ENCODE measurements at places on chromosomes 1 and 21.

- DNase-seq: no peak
These were observed 40.7 kb upstream of the KCND3 start for GRCh38 chr1:112030157-112030556.

- no peak for DNase-seq
These were observed 7.1 kb upstream of the USF1 start for GRCh38 chr1:161052899-161053298.

GRCh38 chr21:45504516-45505415 is 37.5 kb downstream of the SLC19A1 start:
- no peak for DNase-seq

DNA sequence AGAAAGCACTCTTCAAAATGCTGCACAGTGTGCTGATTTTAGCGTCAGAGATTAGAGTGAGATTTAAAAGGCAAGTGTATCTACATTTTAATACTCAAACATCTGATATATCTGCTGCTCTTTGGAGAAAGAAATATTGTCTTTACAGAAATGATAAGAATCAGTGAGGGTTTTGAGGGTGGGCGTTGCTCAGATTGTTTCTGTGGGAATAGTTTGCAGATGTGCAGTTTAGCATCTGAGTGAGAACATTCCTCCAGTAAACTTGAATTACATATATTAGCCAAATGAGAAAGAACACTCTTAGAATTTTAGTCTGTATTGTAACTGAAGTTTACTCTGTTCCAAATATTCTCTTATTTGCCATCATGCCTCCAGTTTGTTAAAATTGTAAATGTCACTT is 549.2 kb downstream of the NEGR1 start:
- DNase-seq: no peak

DNA sequence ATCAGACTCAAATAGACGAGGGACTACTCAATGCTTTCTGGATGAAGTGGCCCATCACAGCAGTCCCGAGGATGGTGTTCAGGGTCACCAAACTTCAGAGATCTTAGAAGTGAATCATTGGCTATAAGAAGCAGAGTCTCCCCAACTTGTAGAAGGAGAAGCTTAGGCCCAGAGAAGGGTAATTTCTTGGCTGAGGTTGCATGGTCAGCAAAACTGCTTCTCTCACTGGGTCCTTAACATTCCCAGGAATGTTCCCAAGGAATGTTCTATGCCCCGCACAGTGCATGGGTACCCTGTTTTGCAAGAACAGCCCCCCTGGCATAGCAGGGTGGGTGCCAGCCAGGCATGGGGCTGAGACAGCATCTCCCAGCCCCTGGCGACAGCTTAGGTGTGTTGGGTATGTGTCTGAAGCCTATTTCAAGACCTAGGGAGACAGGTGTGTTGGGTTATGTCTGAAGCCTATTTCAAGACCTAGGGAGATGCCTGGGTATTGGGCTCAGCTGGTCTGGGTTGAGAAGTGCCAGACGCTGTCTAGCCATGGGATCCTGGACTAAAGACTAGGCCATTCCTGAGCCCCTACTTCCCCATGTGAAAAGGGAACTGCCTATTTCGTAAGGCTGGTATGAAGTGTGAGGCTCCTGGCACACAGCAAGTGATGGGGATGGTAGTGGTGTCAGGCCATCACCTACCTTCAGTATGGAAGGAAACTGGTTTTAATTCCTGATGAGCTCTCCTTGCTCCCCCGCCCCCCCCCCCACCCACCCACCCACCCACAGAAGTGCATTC is 26.1 kb downstream of the PADI6 start:
- no peak for DNase-seq

GRCh38 chr1:56535939-56536338 is 43.4 kb downstream of the PLPP3 start:
- no peak for DNase-seq

- no peak for DNase-seq
These were observed 12.0 kb upstream of the TARBP1 start for GRCh38 chr1:234490793-234491479.

GRCh38 chr1:30130099-30130498 is 593.3 kb downstream of the MATN1 start:
- DNase-seq: no peak

DNA sequence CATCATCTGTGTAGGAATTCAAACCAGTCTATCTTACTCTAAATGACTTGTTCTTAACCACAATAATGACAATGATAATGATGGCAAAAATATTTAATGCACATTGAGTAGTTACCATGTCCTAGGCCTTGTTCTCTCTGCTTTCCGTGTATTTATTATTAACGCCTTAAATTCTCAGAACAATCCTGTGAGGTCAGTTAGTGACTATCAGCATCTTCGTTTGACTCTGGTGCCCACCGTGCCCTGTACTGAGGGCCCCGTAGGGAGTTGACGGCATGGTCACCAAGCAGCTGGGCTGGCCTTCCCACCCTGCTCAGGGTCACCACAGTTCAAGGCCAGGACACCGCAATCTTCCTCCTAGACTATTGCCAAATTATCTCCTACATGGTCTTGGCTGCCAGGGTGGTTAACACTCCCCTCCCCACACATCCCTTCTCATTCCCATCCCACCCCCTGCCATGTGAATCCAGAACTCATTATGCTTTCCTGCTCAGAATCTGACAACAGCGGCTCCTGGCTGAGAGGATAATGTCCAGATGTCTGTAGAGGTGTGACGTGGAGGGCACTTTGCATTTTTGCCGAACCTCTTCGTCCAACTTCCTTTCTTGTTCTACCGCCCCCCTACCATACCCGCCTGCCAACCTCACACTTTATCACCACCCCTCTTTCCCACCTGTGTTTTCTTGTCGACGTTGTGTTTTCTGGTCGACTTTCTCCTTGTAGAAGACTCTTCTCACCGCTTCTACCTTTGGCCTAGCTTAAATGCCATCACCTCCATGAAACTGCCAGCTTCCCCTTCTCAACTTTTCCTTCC is 33.4 kb downstream of the IGFN1 start:
- DNase-seq: no peak

GRCh38 chr1:118918940-118919259 is 69.2 kb downstream of the TBX15 start:
- DNase-seq: no peak

GRCh38 chr1:100053119-100053518 is 79.6 kb downstream of the SASS6 start:
- no peak for DNase-seq

DNA sequence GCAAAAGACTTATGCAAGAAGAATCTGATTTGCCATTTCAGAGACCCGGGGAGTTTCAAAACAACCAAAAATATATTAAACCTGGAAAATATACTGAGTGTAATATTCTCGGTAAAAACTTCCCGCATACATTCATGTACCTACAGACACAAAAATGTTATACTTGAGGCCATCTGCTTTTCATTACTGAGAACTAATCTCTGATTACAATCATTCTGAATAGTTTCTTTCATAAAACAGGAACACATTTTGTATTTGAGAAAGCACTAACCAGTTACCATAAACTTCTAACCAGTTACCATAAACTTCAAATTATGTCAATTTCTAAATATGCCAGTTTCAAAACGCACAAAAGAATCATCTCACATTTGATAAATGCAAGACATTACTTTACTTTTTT is 7.8 kb downstream of the ZNHIT6 start:
- DNase-seq: no peak

DNA sequence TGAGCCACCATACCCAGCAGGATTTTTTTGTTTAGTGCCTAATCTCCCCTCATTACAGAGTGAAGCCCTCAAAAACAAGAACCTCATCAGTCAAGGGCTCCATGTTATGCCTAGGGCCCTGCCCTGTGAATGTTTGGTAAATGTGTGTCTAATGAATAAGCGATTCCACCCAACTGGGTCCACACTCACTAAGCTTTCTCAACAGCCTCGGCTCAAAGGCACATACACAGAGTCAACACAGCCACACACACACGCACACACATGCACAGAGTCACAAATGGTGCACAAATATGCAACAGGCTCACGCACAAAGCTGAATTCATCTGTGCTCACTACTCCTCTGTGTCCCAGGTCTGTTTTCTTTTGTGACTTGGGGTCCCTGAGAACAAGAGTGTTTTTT is 11.7 kb upstream of the SYNC start:
- no peak for DNase-seq

GRCh38 chr21:35400233-35400939 is 351.3 kb upstream of the RUNX1 start:
- DNase-seq: peak; percentile 30

GRCh38 chr1:177103005-177103852 is 61.3 kb downstream of the ASTN1 start:
- no peak for DNase-seq

DNA sequence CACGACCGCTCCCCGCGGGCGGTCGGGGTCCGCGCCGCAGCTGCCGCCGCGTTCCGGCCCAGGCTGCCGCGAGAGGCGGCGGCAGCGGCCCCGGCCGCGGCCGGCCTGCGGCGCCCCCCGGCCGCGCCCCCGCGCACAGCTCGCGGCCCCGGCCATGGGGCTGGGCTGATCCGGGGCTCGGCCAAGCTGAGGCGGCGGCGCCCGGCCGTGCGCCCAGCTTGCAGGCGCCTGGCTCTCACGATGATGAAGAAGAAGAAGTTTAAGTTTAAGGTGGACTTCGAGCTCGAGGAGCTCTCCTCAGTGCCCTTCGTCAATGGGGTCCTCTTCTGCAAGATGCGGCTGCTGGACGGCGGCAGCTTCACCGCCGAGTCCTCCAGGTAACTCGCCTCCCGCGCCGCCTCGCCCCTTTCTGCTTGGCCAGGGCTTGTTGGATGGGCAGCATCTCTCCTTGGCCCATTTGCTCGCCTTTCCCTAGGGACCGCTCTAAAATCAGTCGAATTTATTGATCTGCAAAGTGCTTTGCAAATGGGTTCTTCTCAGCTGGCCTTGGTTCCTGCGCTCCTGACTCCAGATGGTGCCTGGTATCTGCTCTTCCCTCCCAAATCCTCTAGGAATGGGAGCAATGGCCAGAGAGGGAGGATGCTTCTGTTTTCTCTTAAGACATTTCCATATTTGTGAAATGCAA is 431 bp downstream of the EEIG2 start:
- DNase-seq: peak; percentile 28

GRCh38 chr1:166184897-166185296 is 18.1 kb upstream of the FAM78B start:
- DNase-seq: no peak

GRCh38 chr21:32779983-32780382 is 8.4 kb upstream of the PAXBP1 start:
- DNase-seq: no peak

DNA sequence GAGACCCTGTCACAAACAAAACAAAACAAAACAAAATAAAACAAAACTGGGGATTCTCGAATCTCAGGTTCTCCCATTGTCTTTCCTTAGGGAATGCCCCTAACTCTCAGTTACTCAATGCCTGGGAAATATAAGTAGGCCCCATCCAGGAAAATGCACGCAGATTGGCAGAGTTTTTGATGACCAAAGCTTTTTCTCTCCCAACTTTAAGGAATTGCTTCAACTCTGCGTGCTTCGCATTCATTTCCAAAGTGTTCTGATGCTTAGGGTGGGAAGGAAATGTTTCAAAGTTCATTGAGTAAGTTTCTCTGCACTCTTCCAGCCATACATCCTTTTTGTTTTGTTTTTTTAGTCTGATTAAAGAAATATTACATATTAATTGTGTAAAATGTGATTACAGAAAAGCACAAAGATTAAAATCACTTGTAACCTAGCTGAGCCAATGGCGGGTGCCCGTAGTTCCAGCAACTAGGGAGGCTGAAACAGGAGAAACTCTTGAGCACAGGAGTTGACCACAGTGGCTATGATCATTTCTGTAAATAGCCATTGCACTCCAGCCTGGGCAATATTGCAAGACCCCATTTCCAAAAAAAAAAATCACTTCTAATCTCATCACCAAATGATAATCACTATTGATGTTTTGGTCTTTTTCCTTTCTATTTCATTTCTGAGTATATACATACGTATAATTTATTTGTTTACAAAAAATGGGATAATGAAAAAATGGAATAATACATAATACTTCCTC is 18.4 kb upstream of the EVI5 start:
- no peak for DNase-seq

- DNase-seq: no peak
These were observed 266.2 kb upstream of the PLXNA2 start for GRCh38 chr1:208510192-208510952.

- DNase-seq: no peak
These were observed 34.4 kb downstream of the ADCY10 start for GRCh38 chr1:167879508-167879907.

- DNase-seq: no peak
These were observed at the start of gene TMEM51 for GRCh38 chr1:15153184-15153841. TSS of gene TMEM51 (plus strand) at chr1:15153747. CDS start at chr1:15215088, 61,341 bp downstream.

DNA sequence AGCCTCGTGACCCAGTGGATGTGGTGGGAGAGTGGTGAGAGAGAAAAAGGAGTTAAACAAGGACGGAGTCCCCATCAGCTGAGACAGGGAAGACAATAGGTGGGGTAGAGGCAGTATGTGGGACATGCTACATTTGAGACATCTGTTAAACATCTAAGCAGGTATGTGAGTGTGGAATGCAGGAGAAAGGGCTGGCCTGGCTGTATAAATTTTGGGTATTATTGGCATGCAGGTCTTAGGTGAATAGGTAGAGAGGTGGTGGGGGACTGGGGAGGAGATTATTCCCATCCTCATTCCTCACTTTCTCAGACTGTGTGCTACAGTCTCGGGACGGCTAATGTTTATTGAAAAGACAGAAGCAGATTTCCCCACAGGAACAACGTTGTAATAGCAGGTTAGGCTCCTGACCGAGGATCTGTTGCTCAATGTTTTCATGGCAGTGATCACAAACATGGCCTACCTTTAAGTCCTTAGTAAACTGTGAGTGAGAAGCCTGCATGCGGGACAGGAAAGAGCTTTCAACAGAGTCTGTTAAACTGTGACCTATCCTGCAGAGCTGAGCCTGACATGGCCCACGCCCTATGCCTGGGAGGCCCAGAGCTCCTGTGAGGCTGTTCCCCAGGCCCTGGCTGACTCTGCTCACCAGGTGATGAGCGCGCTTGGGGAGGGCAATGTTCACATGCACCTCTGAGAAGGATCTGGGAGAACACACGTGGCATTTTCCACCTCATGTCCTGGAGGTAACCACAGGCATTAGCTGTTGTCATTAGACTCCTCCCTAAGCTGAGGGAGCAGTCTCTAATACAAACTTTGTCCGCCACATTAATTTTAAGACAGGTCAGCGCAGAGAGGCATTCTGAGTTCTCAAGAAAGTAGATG is 16.5 kb downstream of the VSIG8 start:
- no peak for DNase-seq

DNA sequence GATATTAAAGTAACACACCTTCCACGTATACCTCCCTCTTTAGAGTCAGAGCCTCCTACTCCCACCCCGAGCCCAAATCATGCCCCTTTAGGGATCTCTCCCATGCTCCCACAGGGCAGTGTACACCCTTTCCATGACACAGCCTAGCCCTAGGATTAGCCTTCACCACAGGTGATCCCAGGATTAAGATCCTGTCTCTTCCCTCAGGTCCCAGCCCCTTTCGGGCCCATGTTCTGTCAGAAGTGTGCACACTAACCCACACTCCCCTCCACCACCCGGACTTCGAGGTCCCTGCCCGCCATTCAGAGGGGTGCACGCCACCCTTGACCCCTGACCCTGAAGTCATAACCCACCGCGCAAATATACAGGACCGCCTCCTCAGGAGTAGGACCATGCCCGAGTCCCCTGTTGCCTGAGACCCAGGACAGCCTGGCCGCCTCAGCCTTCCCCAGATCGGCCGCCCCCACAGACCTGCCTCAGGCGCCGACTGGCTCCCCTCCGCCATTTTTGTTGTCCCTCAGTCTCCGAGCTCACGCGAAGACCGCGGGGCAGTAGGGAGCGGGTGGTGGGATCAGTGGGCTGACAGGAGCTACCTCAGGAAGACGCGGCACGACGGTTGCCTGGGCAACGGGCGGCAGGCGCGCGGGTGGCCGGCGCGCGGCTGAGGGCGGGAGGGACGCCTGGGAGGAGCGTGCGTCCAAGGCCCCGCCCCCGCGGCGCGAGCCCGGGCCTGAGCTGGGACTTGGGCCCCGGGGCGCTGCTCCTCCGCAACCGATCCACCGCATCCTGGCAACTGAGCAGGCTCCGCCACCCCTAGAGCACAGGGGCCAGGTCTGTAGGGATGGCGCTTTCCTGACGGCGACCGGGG is at the start of gene AGBL4:
TSS of gene AGBL4 (minus strand) at position 663 of the 868 bp plus-strand sequence.
- DNase-seq: peak; percentile 5

All from T-helper 2 cell treated with Interferon-gamma antibody and Interleukin-4, amounts not matched to agents 5 μg/mL and 100 μg/mL, for 36 hours (primary cell).